ENCODE measurements at places on chromosomes 7 and 10.

DNA sequence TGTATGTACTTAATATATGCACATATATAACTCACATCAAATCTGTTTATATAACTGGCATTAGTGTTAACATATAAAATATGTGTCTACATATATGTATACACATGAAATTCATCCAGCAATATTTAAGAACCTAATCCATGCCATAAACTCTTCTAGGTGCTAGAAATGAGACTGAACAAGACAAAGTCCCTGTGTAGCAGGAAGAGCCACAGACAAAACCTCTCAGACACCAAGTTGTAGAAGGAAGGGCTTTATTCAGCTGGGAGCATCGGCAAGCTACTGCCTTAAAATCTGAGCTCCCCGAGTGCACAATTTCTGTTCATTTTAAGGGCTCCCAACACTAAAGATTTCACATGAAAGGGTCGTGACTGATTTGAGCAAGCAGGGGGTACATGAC, 52.5 kb downstream of the CRPPA start:
- no peak for DNase-seq

DNA sequence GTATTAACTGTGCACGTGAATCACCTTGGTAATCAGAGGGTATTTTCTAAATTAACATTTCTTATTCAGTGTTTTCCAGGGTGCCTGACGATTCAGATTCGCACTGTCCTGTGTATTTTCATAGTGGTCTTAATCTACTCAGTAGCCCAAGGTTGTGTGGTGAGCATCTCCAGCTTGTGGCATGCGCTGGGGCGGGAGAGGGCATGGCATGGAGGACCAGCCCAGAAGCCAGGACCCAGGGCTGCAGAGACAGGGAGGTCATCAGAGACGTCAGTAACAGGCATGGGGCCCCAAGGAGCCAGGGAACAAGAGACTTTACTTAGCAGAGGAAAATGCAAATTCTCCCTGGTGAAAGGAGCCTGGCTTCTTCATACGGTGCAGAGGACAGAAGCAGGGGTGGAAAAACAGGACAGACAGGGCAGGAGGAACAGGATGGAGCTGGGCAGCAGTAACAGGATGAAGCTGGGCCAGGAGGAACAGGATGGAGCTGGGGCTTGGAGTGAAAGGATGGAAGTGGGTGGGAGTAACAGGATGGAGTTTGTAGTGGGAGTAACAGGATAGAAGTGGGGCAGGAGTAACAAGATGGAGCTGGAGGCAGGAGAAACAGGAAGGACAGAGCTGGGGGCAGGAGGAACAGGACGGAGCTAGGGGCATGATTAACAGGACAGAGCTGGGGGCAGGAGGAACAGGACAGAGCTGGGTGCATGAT, 110.9 kb downstream of the ADCY1 start:
- no peak for DNase-seq

GRCh38 chr10:43341450-43341849, 30.0 kb upstream of the FXYD4 start:
- no peak for DNase-seq

DNA sequence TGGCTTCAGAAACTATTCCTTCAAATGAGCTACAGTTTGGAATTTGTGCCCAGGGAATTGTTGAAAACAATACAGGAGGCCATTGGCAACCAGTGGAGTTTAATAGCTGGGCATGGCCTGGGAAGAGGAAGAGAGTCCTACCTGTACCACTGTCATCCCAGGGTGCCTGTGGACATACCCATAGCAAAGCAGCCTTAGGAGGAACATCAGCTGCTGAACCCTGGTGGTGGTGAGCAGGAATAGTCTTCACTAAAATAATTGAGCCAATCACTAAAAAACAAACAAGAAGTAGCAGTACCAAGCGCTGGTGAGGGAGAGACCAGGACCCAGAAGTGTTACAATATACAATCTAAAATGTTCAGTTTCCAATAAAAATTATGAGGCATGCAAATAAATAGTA, 14.5 kb downstream of the IGFBP1 start:
- no peak for DNase-seq

DNA sequence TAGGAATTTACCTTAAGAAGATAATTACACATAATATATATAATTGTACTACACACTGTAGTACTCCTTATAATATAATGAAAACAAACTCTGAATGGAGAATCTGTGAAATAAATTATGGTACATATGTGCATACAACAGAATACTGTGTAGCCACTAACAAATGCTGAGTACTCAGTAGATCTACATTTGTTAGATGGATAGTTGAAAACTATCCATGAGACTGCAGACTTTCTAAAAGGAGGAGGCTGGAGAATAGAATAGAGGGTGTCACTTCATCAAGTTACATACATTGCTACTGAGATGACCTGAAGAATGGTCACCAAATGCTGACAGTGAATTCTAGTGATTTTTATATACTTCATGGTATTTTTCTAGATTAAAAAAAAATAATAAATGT, 68.7 kb upstream of the OGDHL start:
- no peak for DNase-seq

DNA sequence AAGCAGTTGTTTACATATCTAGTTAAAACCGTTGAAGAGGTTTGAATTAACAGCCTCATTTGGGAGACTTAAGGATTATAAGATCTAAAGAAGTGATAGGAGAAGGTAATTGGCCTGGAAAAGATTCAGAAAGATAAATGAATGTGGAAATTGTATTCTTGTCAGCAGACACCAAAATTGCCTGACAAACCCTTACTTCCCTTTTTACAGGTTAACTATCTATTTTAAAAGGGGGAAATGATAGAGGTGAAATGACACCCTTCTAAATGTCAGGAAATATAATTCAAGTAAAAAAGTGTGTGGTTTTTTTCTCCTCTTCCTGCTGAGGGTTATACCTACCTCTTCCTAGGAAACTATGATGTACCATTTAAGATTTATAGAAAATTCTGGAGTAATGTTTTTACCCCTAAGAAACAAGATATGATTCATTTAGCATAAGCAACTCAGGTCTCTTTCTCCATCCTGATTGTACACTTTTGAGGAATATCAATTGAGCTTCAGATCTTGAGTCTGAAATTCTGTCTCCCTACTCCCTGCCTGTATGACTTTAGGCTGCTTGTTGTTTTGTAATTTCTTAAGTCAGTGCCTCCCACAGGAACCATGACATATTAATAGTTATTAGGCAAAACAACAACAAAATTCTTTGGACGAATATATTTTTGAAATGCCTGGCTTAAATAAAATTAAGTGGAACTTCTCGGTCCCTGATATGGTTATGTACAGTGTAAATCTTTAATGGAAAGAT, 250.4 kb downstream of the RNLS start:
- no peak for DNase-seq

DNA sequence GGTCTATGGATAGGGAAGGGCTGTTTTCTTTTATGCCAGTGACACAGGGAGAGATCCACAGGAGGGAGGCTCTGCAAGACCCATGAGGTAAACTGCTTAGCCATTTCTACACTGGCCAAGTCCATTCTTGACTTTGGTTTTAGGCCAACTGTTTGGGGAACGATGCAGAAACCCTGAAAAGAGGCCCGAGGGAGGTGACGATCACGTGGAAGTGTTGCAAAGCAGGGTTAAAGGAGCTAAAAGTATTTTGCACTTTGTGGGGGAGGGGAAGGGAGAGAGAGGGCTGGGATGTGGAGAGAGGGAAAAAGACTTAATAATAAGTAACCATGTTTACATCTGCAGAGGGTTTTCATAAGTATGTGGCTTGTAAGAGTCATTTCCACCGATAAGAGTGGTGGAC, 239.7 kb downstream of the EMX2 start:
- DNase-seq: no peak

GRCh38 chr7:139591550-139592195, 68.2 kb downstream of the CLEC2L start:
- DNase-seq: no peak

- no peak for DNase-seq
Observed at GRCh38 chr10:98013122-98013521, 17.3 kb downstream of the CRTAC1 start.

Data from skeletal muscle cell (primary cell).